Fibroblast of the aortic adventitia (primary cell): ENCODE measurements at places on chromosomes 1 and 21.
A peak's percentile ranks its signal among the peaks of the same experiment; 100 is the strongest.

GRCh38 chr1:158037866-158038359, 44.5 kb downstream of the KIRREL1 start:
- DNase-seq: peak; percentile 74

GRCh38 chr1:86207323-86207722, 50.8 kb upstream of the COL24A1 start:
- DNase-seq: peak; percentile 74

- DNase-seq: no peak
Observed at GRCh38 chr1:24114753-24115152, 2.8 kb upstream of the MYOM3 start.

DNA sequence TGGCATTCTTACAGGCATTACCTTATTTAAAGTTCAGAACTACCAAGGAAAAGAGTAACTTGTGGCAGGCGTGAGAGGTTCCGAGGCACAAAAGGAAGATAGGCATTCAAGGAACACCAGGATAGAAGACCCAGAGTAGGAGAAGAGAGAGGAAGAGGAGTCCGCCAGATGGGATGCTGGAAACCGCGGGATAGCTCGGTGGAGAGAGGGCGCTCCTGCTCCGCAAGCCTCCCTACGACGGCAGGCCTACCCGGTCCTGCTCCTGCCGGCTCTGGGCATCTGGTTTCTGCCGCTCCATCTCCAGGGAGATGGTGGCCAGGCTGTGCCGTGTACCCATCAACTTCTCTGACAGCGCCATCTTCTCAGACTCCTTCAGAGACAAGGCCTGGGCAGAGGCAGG, 5.4 kb upstream of the NBPF1 start:
- no peak for DNase-seq

GRCh38 chr1:231107151-231107550, 54.7 kb upstream of the TRIM67 start:
- no peak for DNase-seq

DNA sequence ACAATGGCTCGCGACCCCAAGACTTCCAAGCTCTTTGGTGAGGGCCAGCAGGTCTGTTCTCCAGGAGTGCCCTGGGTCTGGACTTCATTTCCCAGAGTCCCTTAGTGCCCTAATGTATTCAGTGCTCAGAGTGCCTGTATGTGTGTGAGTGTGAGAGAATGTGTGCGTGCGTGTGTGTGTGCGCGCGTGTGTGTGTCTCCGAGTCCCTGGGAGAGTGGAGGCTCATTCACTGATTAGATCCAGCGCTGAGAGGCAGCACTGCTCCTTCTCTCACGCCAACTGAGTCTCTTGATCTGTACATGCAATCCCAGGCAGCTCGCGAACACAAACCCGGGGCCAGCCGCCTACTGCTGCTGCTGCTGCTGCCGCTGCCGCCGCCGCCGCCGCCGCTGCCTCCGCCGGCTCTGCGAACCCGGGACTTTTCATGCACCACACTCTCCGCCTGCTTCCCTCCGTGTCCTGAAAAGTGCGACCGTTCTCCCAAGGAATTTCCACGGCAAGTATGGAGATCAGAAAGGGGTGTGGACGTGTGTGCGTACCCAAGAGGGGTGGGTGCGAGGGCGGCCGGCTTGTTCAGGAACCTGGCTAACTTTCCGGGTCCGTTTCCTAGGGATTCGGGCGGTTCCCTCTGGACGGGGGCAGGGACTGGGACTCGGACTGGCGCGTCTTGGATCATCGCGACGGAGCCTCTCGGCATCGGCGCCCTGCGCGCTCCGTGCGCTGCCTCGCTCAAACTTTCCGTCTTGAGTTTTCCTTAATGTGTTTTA, at the start of gene RNF220:
TSS of gene RNF220 (plus strand) at position 225 of the 767 bp plus-strand sequence.
- peak; percentile 71 for DNase-seq

- no peak for DNase-seq
Observed at GRCh38 chr1:230792691-230793462, 45.7 kb downstream of the CAPN9 start.

DNA sequence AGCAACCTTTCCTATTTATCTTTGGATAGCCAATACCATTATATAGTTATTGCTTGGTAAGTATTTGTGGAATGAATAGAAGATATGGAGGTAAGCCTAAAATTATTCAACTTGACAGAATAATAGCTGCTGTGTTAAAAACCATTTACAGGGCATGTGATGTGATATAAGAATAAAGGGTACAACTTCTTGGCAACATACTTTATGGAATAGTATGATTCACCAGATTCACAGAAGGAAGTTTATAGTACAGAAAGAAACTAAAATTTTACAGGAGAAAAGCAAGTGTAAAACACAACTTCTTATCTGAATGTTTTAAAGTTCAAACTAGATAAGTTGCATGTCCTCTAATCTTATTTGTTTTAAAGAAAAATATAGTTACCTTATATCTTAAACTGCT, 186.4 kb upstream of the ZRANB2 start:
- no peak for DNase-seq

DNA sequence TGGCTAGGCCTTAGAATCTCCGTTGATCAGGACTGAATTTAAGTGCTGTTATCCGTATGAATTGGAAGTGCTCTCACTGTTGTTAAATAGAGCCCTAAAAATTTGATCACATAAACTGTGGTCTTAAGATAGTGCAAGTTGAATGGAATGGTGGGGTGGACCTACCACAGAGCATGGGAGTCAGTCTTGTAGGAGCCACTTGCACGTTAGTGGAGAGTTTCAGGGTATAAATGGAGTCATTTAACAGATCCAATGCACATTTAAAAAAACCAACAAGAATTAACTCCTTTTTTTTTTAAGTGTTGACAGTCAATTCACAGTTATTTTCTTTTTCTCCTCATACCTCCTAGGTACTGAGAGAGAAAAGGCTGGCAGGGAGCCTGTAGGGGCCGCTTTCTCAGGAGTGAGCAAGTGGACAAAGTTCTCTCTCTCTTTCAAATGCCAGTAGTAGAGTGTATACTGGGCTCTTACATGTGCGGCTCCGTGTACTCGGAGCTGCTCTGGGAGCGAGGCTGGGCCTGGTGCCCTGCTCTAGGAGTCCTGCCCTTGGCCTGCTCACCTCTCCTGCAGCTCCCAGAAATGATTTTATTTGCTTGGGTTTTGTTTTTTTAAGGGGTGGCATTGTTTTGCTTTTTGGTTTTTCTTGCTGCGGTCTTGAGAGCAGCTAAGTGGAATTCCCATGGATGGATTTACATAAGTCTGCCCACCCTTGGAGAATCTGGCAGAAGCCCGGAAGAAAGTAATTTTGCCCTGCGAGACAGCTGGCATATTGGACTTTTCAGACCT, 91.3 kb downstream of the ATP5PO start:
- peak; percentile 23 for DNase-seq

DNA sequence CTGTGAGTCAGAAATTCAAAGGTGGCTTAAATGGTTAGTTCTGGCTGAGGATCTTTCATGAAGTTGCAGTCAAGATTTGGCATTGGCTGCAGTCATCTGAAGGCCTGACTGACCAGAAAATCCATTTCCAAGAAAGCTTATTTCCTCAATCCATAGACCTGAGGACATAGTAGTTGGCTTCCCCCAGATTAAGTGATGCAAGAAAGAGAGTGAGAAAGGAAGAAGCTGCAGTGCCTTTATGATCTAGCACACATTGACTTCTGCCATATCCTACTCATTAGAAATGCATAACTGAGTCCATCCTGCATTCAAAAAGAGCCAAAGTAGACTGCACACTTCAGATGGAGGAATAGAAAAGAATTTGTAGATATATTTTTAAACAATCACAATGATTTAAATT, 222.6 kb downstream of the COL24A1 start:
- DNase-seq: peak; percentile 59

DNA sequence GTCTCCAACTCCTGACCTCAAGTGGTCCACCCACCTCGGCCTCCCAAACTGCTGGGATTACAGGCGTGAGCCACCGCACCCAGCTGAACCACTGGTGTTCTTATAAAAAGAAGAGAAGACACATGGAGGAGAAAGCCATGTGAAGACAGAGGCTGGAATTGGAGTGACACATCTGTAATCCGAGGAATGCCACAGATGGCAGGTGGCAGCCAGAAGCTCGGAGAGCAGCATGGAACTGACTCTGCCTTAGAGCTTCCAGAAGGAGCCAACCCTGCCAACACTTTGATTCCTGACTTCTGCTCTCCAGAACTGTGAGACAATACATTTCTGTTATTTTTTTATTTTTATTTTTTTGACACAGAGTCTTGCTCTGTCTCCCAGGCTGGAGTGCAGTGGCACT, 59.0 kb upstream of the ATP2B4 start:
- no peak for DNase-seq

- peak; percentile 39 for DNase-seq
Observed at GRCh38 chr1:115531631-115532264, 110.0 kb upstream of the VANGL1 start.

DNA sequence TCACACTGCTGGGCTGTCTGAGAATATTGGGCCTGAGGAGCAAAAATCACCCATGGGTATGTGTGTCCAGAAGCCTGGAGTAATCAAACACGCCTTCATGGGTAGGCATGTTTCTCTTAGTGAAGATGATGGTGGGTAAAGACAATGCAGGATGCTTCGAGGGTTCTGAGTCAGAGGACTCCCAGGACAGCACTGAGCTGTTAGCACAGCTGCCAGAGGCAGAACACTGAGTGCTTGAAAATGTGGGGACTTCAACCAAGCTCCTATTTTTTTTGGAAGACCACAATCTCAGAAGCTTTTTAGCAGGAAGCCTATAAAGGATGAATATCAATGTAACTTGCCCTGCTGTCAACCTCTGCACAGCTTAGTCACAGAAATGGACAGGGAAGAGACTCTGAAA, 7.9 kb upstream of the NT5C1A start:
- no peak for DNase-seq

DNA sequence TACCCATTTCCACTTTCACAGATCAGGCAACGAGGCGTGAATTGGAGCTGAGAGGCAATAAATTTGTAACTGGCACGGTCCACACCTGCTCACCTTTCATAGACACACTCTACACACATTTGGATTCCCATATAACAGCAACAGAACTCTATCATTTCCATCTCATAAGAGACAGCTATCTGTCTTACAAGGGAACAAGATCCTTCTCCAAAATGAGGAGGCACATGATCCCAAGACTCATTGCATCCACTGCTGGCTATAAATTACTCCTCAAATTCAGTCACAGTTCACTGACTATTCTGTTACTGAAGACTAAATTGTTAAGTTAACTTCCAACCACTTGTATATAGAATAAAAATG, 342.8 kb downstream of the MATN1 start:
- no peak for DNase-seq

DNA sequence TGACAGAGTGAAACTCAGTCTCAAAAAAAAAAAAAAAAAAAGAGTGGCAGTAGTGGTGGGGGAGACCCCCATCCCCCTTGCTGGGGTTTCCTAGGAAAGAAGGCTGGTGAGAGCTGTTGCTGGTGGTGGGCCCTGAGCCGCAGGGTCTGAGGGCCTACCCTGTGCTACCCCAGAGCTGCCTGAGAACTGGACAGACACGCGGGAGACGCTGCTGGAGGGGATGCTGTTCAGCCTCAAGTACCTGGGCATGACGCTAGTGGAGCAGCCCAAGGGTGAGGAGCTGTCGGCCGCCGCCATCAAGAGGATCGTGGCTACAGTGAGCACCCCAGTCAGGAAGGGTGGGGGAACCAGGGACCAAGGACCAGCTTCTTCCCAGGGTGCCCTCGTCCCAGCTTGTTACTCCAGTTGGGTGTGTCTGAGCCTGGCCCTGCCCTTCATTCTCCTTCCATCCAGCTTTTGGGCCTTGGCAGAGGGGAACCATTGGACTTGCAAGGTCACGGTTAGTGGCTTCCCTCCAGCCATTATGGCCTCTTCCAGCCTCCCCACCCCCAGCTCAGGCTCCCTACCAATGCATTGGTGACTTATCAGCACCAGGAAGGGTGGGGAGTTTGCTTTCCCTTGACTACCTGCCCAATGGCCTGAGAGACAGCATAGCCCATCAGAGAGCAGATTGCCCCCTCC, 10.5 kb downstream of the LDLRAP1 start:
- DNase-seq: peak; percentile 65

GRCh38 chr1:187762118-187762517, 933.4 kb downstream of the PLA2G4A start:
- no peak for DNase-seq

DNA sequence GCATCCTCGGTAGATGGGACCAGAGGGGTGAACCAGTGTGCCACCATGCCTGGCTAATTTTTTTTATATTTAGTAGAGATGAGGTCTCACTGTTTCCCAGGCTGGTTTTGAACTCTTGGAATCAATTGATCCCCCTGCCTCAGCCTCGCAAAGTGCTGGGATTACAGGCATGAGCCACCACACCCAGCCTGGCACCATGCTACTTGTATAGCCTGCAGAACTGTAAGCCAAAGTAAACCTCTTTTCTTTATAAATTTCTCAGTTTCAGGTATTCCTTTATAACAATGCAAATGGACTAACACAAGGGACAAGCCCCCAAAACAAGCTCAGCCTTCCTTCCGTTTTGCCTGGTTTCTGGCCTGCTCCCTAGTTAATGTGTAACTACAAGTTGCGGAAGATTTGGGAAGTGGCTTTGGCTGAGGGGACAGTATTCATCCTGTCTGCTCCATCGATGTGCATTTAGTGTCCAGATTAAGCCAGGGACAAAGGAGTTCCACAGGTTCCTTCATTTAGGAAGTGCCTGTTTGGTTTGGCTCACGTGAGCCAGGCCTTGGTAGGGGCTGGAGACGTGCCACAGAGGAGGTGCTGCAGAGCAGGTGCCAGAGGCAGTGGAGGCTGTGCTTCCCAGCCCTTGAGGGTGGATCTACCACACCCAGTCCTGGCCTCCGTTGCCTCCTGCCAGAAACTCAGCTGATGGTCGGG, 4.4 kb downstream of the AVPR1B start:
- no peak for DNase-seq

DNA sequence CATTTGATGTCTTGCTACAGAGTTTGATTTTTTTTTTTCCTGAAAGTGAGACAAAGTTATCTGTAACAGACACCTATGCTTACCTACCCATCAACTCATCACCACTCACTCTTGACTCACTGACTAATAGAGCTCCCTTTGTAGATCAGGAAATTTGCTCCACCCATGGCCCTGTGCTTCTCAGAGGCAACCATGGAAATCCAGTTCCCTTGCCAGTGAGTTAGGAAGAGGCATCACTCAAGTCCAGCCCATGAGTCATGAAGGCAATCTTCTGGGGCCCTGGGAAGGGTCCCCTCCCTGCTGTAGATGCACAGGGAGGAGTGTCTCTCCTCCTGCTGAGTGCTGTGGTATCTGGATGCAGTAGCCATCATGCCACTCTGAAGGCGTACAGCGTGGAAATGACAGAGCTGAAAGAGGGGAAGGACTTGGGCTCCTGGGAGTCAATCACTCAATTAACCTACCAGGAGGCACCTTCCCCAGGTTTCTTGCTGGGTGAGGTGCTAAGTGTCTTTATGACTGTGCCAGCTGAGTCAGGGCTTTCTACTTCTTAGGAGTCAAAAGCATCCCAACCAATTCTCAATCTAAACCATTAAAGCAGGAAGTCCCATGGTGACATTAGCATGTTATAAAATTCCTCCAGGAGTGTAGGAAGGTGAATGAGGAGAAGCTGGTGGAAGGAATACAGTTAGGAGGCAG, 56.1 kb downstream of the DNTTIP2 start:
- no peak for DNase-seq

- no peak for DNase-seq
Observed at GRCh38 chr1:222105393-222105737, 363.5 kb upstream of the DUSP10 start.

DNA sequence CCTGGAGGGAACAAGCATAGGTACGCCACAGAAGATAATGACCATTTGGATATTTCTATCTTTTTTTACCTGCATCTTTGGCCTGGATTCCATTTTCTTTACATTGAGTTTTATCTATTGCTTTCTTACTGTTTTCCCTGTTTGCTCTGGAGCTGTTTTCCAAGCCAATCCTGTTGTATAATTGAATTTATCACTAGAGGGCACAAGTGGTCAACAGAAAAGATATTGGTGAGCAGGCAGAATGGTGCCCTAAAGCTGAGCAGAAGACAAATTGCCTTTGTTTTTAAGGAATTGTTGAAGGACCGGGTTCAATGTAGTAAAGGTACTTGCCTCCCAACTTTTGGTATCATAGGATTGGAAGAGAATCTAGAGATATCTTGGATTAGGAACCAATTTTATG, 152.8 kb downstream of the PPP1R12B start:
- peak; percentile 69 for DNase-seq
